Ammon's horn (tissue), 1 donor: ENCODE measurements at places on chromosomes 6 and 20.
A peak's percentile ranks its signal among the peaks of the same experiment; 100 is the strongest.

- DNase-seq: no peak
These were observed 843 bp upstream of the HEY2 start for GRCh38 chr6:125748406-125749172.

GRCh38 chr20:64149809-64150560 is 14.3 kb upstream of the MYT1 start:
- no peak for DNase-seq

DNA sequence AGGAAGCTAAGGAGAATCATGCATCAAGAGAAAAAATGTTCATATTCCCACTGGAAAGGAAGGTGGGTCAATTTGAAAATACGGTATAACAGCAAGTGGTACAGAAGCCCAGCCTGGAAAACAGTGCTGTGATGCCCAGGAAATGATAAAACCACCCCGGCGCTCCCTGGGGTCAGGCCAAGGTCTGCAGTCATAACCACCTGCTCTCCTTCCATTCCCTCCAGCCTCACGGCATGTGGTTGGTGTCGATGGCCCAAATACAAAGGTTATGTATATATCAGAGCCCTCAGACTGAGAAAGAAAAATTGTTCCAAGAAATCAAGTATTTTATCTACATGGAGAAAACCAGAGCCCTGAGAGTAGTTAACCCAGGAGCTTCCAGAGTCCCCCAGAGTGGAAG is 208.1 kb upstream of the CDYL start:
- DNase-seq: no peak

DNA sequence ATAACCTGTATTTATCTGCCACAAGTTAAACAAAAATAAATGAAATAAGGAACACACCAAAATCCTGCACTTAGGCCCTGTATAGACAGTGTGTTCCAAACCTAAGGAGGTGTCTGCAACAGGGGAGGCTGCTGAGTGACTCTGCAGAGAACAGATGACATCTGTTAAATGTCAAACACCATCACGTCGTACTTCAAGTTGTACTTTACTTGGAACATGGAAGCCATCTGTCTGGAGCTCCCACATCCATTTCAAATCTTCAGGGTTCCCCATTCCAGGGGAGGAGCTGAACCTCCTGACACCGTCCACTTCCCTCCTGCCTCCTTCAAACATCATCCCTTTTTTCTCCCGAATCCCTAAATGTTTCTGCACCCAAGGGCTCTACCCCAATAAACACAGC is 1.8 kb upstream of the MAP7 start:
- DNase-seq: peak; percentile 17
